ENCODE measurements at places on chromosomes 6 and 20.

- DNase-seq = no peak
These were observed 430 bp upstream of the FAM110A start for GRCh38 chr20:833121-833449.

DNA sequence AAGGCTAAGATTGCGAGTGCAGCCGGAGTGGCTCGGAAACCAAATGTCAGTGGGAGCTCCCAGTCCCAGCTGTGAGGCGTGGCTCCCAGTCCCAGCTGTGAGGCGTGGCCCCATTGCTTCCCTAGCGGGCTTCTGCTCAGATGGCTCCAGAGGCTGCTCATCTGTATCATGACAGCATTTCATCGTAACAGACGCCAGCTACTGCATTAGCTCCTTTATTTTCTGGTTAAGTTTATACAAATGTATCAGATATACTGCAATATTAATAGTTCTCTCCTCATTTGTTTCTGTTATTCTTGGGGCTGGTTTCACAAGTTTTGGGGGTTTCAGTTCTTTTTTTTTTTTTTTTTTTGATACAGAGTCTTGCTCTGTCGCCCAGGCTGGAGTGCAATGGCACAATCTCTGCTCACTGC lies 34.7 kb upstream of the TBXT start:
- DNase-seq = no peak

GRCh38 chr6:24927277-24927955 lies 8.3 kb downstream of the RIPOR2 start:
- no peak for DNase-seq

DNA sequence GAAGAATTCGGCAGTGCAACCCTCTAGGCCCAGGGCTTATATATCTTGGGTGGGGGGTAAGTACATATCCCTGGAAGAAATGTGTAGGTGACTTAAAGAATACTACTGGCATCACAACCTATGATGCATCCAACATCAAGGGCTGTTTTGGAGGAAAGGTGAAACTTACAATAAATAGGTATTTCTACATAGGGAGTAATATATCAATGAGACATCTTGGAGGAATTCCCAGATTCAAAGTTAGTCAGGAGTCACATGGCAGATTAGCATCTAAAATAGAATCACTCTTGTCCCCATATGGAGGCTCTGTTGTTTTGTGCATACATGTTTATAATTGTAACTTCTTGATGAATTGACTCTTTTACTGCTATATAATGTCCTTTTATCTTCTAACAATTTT lies 375.5 kb downstream of the PAX1 start:
- no peak for DNase-seq

DNA sequence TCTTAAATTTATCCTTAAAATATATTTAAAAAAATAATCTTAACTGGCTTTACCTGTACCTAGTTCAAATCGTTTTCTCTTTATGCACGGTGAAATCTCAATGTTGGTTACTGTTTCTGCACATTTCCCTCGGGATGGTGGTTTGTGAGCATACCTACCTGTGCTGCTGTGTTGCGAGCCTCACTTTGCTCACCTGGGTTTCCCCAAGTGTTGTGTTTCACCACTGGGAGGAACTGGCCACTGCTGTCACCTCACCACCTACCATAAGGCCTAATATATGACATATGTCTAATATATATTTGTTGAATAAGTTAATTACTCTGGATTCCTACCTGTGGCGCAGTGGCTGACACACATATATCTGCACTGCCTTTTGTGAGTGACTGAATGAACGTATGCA lies 493.5 kb upstream of the FLRT3 start:
- DNase-seq = no peak

DNA sequence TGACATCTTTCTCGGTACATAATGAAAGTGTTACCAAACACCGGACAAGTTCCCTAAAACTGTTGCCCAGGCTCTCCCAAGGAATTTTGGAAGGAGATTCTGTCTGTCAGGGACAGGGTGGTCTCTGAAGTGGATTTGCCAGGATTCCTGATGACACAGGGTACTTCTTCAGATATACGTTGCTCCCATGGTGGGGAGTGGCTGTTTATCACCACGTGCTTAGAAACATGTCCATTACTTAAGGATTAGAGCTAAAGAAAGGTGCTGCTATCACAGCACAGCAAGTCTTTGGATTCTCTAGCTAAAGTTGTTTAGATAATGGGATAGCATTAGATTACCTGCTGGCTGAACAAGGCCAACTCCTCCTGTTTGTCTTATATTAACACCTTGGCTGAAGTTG lies 6.3 kb downstream of the SPINT3 start:
- no peak for DNase-seq

DNA sequence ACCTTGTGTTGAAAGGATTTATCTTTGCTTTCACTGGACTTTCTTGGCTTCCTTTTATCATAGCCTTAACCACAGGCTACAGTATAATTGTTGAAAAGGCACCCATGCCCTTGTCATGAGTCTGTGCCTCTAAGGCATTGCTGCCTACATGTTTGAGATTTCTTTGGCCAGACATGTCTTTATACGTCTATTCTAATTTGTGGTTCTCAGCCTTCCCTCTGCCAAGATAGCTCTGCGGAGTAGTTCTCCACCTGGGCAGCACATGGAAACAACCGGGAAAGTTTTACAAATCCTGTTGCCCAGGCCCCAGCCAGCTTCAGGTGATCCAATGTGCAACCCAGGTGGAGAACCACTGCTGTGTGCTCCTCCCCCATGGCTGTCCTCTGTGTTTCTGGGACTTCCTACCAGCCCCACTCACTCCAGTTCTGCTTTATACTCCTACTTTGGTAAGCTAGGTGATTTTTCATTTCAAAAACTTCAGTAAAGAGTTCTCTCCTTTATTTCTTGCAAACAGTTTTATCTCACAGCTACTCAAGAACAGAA lies 159.6 kb upstream of the MYLIP start:
- no peak for DNase-seq

- DNase-seq = no peak
These were observed 8.6 kb upstream of the COMMD7 start for GRCh38 chr20:32751702-32752457.

DNA sequence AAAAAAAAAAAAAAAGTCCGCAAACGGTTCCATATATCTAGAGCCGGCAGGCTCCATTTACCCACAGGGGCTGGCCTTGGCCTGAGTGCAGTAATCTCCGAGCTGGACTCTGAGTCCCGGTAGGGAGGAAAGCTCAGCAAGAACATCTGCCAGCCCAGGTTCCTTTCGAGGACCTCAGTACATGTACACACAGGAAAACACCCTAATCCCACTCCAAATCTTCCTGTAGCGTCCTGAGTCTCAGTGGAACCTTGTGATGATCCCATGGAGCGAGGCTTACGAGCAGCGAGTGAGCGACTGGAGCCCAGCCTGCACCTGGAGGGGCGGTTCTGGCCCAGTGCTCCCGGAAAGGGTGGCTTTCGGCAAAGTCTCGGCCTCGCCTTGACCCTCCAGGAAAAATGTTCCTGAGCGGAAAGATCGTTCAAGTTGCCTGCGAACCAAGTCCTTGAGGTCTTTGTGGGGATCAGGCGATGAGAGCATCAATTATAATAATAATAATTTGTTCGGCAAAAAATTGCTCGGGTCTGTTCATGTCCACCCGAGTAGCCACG lies 32.1 kb downstream of the PRSS16 start:
- DNase-seq = no peak

GRCh38 chr20:3454831-3455230 lies 16.0 kb upstream of the ATRN start:
- no peak for DNase-seq

DNA sequence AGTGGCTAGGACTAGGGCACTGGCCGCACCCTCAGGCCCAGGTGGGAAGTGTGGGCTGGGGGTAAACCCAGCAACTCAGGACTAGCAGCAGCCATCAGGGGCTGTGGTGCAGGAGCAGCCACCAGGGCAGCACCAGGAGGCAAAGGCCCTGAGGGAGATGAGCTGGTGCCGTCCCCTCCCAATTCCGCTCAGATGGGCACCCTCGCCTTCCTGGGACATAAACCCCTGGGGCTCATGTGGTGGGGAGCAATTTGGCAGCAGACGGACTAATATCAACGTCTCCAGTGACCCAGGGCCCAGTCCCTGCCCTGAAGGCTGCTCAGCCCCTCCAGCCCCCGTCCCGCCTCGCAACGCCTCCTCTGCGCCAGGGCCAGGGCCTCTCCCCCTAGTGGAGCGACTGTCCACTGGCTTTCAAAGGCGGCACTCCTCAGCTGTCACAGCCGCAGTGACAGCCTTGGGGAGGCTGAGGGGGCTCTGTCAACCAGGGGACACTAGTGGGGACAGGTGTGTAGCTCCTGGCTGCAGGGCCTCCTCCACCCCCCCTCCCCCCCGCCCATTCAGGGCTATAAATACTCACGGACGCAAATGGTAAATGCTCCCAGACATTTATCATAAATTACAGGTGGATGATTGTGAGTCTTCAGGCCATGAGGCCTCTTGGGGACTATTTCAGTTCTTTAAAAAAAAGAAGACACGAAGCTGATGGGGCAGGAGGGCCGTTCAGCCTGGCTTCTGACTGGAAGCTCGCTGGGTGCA lies 349.9 kb downstream of the ZFAND3 start:
- no peak for DNase-seq

DNA sequence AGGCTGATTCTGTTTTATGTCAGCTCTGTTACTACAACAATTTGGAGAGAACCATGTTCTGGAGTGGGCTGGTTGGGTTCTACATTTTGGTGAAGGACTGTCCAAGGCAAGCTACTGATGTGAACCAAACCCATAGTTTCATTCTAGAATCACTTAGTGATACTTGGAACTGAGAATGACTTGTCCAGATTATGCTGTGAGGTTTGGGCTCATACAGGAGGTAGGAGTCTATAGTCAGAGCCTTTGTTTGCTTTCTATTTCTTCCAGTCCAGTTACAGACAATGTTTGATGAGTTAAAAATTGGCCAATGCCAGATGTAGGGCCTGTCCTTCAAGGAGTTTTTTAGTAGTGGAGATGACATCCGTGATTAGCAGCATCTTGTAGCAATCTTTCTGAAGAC lies 97.9 kb downstream of the LRRC1 start:
- no peak for DNase-seq

GRCh38 chr6:144017166-144018094 lies 9.4 kb upstream of the PLAGL1 start:
- DNase-seq = no peak

GRCh38 chr6:13314806-13315205 lies 13.5 kb downstream of the TBC1D7 start:
- no peak for DNase-seq

- DNase-seq = no peak
These were observed 34.7 kb downstream of the AAR2 start for GRCh38 chr20:36270744-36271638.

- DNase-seq = no peak
These were observed 99.4 kb downstream of the EYA4 start for GRCh38 chr6:133340557-133340956.

- no peak for DNase-seq
These were observed 30.8 kb downstream of the IL20RA start for GRCh38 chr6:137013738-137014602.

GRCh38 chr6:133301835-133302234 lies 60.7 kb downstream of the EYA4 start:
- no peak for DNase-seq

- DNase-seq = no peak
These were observed 120.6 kb downstream of the ADGB start for GRCh38 chr6:146719387-146719786.

DNA sequence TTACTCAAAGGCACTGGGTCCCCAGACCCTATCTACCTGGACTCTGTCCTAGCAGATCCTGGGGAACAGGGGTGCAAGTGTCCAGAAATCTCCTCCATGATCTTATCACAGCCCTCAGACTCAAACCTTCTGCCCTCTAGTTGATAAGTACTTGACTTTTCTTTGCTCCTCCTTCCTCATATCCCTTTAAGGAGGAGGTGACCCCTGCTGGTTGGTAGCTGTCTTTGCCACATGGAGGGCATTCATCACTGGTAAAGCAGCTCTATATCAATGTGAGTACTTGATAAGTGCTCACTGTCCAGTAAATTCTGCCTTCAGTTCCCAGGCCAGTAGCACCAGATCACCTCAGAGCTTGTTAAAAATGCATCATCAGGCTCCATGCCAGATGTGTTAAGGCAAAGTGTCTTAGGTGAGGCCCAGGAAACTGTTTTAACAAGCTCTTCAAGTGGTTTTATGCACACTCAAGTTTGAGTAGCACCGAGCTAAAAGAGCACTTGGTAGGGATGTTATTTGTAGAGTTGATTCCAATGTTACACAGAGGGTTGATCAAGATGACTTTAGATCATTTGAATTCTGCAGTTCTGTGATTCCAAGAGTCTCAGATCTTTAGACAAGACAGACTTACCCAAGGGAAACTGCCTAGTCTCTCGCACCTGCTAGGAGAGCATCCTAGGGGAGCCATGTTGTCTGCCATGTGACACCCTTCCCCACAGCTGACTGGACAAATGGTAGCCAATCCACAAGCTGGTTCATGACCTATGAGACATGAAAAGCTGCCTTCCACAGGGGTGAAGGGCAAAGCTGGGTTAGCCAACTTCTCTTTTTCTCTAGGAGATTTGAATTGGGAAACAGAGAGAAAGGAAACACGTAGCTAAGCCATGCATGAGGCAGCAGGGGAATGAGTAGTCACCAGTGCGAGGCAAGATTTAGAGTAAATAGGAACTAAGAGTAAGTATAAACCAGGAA lies 18.6 kb downstream of the TREML2 start:
- DNase-seq = peak; percentile 8

Data from brain pericyte (primary cell).